ACHN (cell line): ENCODE measurements at places on chromosomes 5 and 9.

DNA sequence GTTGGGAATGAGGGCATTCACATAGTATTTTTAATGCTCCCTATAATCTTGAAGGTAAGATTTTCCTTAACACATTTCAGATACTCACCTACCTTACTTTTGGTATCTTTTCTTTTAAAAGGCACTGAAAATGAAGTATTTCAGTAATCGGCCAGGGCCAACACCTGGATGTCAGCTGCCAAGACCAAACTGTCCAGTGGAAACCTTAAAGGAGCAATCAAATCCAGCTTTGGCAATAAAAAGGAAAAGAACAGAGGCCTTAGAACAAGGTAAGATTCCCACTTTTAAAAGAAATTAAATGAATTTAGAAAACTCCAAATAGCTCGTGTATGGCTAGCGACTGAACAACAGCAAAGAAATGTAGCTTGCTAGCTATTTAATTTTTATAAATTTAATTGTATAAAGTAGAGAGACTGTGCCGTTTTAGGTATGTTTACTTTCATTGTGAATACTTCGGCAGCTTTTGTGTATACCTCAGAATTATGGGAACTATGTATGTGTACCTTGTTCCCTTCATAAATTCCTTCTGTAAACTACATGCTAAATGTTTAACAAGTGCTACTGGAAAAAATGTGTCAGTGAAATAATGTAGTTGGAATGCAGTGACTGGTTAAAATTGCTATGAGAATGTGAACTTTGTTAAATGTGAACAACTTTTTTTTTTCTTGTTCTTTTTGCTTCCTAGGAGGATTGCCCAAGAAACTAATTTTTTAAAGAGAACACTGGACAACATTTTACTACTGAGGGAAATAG, 41.9 kb downstream of the CDK7 start:
- peak; percentile 77 for DNase-seq

DNA sequence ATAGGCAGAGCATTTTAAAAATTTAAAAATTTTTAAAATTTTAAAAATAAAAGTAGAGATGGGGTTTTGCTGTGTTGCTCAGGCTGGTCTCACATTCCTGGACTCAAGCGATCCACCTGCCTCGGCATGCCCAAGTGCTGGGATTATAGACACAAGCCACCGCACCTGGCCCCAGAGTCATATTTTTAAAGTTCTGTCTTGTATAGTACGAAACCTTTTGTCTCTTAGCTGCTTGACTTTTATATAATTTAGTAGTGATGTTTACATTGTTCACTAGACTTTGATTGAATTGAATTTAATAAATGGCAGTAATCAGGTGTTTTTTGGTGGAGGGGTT, 31.0 kb downstream of the LRRTM2 start:
- no peak for DNase-seq

- DNase-seq = no peak
Measured at GRCh38 chr9:92550765-92551164, 15.0 kb upstream of the ECM2 start.

- DNase-seq = no peak
Measured at GRCh38 chr5:157369507-157369906, 90.5 kb upstream of the NIPAL4 start.

- no peak for DNase-seq
Measured at GRCh38 chr9:75116306-75116705, 28.0 kb downstream of the OSTF1 start.

- DNase-seq = no peak
Measured at GRCh38 chr5:173742432-173742816, 126.0 kb upstream of the BOD1 start.

GRCh38 chr9:74948937-74949336, 3.8 kb downstream of the C9orf40 start:
- no peak for DNase-seq

- no peak for DNase-seq
Measured at GRCh38 chr5:133319905-133320520, 268.2 kb downstream of the HSPA4 start.

DNA sequence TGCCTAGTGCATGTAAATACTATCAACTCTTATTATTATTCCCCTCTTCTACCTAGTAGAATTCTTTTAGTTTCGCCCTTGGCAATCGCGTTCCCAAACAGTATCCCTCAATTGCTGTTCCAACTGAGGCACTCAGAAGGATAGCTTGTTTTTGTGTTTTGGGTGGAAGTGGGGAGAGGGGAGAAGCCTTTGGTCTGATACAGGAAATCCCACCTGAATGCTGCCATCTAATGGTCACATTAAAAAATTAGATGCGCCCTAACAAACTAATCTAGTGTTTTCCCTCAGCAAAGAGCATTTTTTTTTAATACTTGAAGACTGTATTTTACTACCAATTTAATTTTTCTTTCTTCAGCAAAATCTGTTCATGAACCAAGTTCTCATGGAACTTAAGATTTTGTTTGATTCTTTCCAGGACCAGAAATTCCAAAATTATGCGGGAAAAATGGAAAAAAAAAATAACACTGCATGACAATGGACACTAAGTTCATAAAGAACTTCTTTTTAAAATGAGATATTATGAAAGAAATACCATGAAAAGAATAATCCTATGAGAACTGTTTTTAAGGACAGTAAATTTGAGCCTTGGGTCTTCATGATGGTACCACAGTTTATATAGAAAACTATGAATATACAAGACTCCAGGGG, 22.2 kb upstream of the GLDC start:
- peak; percentile 51 for DNase-seq

DNA sequence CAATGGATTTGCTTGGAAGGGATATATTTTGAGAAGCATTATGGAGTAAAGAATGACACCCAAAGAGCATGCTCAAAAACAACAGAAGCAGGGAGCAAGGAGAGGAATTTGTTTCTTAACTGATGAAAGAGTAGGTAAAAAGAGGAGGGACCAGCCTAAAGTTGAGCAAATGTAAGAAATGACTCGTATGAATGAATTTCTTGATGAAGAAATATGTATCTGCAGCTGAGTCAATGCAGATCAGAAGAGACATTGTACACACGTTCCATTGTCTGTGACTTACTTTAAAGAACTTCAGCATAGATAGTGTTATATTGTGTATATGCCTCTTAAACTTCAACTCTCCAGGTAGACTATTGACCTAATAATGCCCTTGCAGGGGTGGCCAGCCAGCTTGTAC, 112.7 kb upstream of the NREP start:
- no peak for DNase-seq

GRCh38 chr9:106920701-106921283, 57.8 kb downstream of the ZNF462 start:
- DNase-seq = peak; percentile 14

DNA sequence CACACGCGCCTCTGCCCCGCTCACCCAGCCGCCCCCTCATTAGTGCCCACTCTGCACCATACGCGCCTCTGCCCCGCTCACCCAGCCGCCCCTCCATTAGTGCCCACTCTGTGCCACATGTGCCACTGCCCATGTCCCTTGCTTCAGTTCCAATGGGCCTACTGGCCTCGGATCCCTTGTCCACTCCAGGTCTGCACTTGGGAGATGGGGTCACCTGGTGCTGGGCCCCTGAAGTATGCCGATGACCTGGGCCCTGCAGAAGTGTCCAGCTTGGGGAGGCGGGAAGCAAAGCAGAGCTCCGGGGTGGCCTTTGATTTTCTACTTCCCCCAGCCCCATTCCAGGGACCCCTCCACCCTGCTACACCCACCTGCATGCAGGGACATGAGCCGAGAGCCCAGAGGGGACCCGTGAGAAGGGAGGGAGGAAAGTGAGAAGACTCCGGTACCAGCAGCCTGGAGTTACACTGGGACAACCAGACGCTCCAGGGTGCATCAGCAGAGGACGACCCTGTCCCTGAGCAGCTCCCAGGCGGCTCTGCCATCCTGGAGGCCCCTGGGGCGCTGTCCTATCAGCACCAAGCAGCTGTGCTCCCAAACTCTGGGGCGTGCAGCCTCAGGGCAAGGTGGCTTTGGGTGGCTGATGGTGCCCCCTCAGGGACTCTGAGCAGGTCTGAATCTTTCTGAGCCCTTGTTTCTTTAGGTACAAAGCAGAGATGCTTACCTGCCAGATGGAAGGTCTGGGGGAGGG, 140.8 kb downstream of the RXRA start:
- no peak for DNase-seq

DNA sequence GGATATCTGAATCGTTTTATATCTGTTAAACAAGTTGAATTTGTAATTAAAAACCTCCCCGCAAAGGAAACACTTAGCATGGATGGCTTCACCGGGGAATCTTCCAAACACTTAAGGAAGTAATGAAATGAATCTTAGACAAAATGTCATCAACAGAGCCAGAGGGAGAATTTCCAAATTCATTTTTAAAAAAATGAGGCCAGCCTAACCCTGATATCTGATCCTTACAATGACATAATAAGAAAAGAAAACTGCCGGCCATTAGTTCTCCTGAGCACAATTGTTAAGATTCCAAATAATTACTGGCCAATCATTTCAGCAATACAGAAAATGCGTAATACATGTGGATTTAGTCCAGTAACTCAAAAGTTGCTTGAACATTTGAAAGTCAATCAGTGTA, 6.1 kb upstream of the KIF12 start:
- no peak for DNase-seq

- peak; percentile 30 for DNase-seq
Measured at GRCh38 chr9:84296146-84296843, 44.3 kb downstream of the SLC28A3 start.

DNA sequence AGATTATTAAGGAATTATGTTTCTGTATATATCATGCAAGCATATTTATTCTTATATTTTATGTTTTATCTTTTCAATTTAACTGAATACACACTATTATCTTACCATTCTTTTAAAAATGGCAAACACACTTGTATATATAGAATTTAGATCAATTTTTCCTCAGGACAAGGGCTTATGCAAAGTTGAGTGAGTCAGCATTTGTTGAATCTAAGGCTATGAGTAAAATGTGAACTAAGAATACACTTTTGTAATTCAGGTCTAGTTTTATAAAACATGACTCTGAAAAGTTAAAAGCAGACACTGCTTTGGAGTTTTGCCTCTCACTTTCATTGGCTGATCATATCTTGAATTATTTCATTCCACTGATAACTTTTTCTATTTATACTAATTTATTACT, 127.8 kb downstream of the FOCAD start:
- no peak for DNase-seq

GRCh38 chr9:116064970-116065369, 88.6 kb upstream of the PAPPA start:
- DNase-seq = no peak

DNA sequence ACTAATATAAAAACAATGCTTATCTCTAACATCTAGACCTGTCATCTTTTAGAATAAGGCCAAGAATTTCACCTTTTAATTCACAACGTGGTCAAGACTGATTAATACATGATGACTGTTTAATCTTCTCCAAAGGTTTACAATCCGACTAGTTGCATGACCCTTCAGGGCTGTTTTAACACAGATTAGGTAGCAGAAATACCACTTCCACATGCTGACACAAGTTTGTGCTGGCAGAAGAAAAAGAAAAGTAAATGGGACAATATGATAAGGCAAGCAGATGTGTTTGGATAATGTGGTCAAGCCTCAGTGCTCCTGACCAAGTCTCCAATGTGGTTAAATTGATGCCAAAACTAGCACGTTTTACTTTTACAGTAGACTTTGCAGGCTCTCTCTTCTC, 31.1 kb downstream of the SEMA6A start:
- DNase-seq = peak; percentile 23

DNA sequence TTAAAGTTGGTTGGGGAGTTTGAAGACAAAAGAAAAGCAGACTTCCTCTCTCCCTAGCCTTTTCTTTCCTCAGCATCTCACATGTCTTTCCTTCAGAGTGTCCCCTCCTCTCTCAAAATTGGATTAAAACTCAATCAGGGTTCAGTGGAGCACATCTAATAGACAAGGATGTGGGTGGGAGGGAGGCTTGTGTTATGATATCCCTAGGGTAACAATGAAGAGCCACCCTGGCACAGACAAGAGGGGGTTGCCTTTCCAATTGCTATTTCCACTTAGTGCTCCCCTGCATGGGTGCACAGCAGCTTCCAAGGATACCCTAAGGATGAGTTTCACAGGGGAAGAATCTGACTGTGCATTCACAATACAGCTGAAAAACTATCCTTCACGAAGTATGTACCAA, 585.2 kb upstream of the C9orf72 start:
- no peak for DNase-seq

DNA sequence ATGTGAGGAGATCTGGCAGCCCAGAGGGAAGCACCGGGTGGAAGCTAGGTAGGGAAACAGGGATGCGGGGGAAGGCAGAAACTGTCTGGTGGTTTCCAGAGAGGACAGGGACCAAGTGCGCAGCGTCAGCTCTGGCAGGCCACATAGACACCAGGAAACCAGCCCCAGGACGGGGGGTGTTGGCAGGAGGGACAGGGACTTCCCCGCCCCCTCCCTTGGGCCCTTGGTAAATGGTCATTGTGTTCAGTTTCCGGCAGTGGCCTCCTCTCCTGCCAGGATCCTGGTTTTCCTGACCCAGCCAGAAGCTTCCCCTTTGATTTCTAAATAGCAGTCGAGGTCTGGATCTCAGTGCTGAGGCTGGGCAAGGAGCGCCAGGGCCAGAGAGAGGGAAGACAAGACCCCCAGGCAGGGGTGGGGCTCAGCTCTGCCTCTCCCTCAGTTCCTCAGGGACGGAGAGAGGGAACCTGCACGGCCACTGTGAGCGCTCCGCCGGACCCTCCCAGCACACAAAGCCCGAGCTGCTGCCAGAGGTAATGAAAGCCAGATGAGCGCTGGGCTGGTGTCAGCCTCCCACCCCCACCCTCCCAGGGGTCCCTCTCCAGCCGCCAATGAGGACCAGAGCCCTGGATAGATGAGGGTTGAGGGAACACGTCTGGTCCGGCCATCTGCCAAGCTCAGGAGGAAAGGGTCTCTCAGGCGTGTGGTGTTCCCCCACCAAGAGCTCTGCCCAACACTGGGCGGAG, 1.8 kb downstream of the RALGDS start:
- DNase-seq = no peak

DNA sequence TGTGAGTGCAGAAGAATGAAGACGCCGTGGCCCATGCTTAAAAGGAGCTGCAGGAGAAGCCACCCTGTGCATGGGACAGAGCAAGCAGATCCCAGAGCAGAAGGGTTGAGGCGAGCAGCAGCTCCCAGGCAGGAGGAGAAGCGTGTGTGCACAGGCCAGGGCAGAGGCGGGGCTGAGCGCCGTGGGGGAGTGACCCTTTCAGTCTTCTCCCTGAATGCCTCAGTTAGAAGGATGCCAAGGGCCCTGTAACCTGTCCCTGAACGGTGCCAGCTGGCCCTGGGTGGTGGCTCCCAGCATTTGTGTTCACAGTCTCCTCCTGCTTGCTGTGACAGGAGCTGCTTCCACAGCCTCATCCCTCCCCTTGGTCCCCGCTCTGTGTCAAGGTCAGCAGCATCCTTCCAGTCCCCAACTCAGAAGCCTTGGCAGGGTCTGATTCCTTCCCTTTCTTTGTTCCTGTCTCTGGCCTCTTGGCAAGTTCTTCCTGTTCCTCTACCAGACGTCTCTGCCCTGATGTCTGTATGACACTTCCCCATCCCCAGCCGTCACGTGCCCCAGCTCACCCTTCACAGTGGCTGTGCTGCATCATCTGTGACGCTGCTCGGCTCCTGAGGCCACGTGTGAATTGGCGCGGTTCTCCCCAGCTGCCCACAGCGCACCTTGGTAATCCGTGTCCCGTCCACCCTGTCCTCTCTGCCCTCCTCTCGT, 5.2 kb downstream of the EXOC3 start:
- no peak for DNase-seq
